ENCODE measurements at places on chromosomes 1 and 21. TPM values are rescaled to one million over a fixed set of nuclear protein-coding genes. Genes with fewer than 3 reads are reported as not detected.
A peak's percentile ranks its signal among the peaks of the same experiment; 100 is the strongest.

CFAP107 gene
- not detected for total RNA-seq

FCRL5 gene
- not detected for total RNA-seq

ZC3H12A gene
- total RNA-seq: 30.8 TPM

SLC16A4 gene
- 16.4 TPM for total RNA-seq

RNF19B gene
- total RNA-seq: 21.3 TPM

DNA sequence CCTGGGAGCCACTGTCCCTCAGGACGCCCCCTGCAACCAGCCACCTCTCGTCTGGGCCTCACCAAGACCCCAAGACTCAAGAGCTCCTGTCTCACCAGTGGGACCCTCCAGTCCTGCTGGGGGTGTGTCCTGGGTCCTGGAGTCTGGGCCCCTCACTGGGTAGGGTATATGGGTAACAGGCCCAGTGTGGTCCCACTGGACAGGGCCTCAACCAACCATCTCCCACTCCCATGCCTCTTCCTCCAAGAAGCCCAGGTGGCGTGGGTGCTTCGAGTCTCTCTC is 725 bp upstream of the VWA1 start:
- no peak overlapping the region for H3K4me3 ChIP-seq
- H3K27me3 ChIP-seq: no peaks in the 10 kb centered on the region
- H3K27ac ChIP-seq: peak overlapping the region; percentile 96
- no peaks in the 10 kb centered on the region for H3K36me3 ChIP-seq

- H3K27ac ChIP-seq: no peak overlapping the region
- H3K4me3 ChIP-seq: no peak overlapping the region
- no peak for DNase-seq
- H3K36me3 ChIP-seq: no peaks in the 10 kb centered on the region
- H3K27me3 ChIP-seq: no peaks in the 10 kb centered on the region
Observed at GRCh38 chr1:171343727-171344472, 29.9 kb downstream of the FMO4 start.

DNA sequence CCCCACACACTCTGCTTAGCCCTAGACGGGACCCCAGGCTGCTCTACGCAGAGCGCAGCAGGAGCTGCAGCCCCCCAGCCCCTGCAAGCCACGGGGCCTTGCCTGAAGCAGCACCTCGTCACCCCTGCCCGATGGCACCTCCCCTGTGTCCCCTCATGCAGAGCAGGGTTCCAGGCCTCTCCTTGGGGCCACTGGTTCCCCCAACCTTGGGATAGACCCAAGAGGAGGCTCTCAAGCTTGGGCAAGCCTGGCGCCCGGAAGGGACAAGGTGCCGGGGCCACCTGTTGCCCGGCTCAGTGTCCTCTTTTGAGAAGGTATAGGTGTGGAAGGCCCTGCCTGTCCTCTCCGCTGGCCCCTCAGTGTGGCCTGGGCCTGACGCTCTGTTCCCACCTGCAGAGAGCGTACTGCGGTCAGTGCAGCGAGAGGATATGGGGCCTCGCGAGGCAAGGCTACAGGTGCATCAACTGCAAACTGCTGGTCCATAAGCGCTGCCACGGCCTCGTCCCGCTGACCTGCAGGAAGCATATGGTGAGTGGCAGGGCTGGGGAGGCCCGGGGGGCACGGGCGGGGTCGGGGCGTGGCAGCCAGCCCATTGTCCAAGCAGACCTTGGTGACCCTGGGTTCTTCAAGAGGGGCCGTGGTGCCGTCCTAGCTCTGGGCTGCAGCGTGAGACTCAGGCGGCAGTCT is 50.6 kb downstream of the FAAP20 start:
- H3K36me3 ChIP-seq: no peaks in the 10 kb centered on the region
- no peak for DNase-seq
- H3K27me3 ChIP-seq: no peaks in the 10 kb centered on the region
- H3K27ac ChIP-seq: no peak overlapping the region

MIB2 gene
- total RNA-seq: 47.5 TPM

DNA sequence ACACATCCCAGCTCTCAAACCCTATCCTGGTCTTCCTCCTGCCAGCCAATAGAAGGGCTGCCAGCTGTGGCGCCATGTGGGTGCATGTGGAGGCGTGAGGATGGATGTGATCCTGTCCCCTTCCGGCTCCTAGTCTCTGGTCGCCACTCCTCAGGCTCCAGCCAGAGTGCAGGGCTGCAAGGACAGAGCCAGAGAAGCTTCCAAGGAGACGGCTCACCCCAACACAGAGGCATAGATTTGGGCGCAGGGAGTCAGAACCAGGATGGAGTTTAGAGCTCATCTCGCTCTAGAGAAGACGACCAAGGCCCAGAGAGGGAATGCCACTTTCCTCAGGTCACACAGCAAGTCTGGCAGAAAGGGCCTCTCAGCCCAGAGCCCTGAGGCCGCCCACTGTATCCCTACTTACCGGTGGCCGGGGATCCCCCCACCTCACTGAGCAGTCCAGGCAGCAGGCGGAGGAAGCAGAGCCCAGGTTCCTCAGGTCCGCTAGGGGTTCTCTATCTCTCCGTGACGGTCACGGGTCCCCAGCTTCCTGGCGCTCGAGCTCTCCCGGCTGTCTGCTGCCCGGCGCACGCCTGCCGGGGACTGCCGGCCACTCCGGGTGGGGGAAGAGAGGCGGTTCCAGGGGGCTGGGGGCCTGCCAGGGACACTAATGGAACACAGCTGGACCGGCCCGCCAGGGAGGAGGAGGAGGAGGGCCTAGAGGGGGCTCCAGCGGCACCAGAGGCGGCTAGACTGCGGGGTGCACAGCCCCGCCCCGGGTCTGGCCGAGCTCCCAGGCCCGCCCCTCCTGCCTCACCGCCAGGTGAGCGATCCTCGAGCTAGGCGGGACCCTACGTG is at the start of gene COL16A1:
COL16A1 (minus strand) TSS at position 587 of the 840 bp plus-strand sequence. CDS start 1,824 bp downstream, outside the sequence.
- peak within 1 kb of the TSS; percentile 37 for H3K4me3 ChIP-seq
- no peaks in the 10 kb centered on the region for H3K27me3 ChIP-seq
- peak; percentile 85 for DNase-seq
- peaks cover 42% of the 10 kb centered on the region for H3K4me1 ChIP-seq

GRCh38 chr1:19739628-19740027 is 60.1 kb downstream of the TMCO4 start:
- DNase-seq: no peak
- H3K4me3 ChIP-seq: no peak overlapping the region
- H3K4me1 ChIP-seq: peaks cover 5% of the 10 kb centered on the region
- H3K27me3 ChIP-seq: no peaks in the 10 kb centered on the region

DNA sequence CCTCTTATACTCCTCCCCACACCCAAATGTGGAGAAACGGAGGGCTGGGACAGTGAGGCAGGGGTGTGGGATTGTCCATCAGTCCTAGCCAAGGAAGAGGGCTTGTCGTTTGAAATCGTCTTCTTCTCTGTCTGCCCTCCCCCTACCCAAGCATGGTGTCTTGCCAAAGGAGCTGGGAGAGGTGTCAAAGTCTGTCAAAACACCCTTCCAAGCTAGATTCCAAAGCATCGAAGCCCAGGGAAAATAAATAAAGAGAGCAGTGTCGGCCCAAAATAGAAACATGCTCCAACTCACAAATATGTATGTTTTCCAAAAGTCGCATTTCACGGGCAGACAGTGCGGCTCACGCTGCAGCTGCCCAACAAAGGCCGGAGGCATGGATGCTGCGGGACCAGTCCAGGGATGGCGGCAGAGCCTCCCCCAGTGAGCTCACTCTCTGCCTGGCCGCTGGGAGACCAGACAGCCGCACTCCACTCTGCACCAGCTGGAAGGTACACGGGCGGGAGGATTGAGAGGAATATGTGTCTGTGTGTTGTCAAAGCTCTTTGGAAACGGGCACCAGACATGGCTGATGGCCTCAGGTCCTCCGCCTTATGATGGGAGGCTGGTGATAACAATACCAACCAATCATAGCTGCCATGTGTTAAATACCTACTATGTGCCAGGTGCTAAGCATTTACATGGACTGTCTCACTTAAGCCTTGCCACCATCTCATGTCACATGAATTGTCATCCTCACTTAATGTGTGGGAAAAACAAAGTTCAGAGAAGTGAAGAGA is 3.9 kb downstream of the DISP3 start:
- no peak overlapping the region for H3K4me3 ChIP-seq
- H3K27me3 ChIP-seq: peaks cover 46% of the 10 kb centered on the region
- H3K36me3 ChIP-seq: no peaks in the 10 kb centered on the region

DNA sequence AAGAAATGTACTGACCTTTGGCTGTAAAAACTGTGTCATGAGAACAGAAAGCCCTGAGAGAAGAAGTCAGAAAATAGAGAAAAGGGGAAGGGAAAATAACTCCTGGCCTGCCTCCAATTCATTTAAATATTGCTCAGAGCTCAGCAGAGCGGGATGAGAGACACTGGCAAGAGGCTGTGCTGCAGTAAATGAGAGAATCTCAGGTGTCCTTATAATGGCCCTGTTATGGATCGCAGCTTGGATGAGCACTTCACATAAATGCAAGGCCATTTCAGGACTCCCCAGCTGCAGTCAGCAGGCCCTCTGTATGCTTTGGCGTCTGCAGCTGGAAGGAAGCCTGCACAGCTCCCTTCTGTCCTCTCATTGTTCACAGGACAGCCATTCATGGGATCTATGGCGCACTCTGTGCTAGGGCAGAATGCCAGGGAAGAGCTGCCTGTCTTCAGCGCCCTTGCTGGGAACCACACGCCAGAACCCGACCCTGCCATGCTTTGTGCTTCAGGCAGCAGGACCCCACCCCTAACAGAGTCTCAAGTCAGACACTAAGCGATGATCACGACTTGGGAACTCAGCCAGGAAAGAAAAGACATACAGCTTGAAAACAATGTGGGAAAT is 20.7 kb upstream of the ABCB10 start:
- H3K27ac ChIP-seq: no peak overlapping the region
- H3K27me3 ChIP-seq: no peaks in the 10 kb centered on the region
- H3K4me3 ChIP-seq: no peak overlapping the region
- H3K4me1 ChIP-seq: no peaks in the 10 kb centered on the region

GRCh38 chr1:19166066-19166465 is 44.0 kb downstream of the UBR4 start:
- DNase-seq: no peak
- H3K36me3 ChIP-seq: peaks cover 4% of the 10 kb centered on the region
- H3K4me1 ChIP-seq: no peaks in the 10 kb centered on the region
- H3K27ac ChIP-seq: no peak overlapping the region
- H3K27me3 ChIP-seq: no peaks in the 10 kb centered on the region
- no peak overlapping the region for H3K4me3 ChIP-seq

GRCh38 chr1:24805534-24806301 is 60.5 kb downstream of the CLIC4 start:
- H3K4me3 ChIP-seq: no peak overlapping the region
- no peaks in the 10 kb centered on the region for H3K36me3 ChIP-seq
- no peaks in the 10 kb centered on the region for H3K27me3 ChIP-seq
- H3K4me1 ChIP-seq: no peaks in the 10 kb centered on the region
- no peak for DNase-seq
- H3K27ac ChIP-seq: no peak overlapping the region

DNA sequence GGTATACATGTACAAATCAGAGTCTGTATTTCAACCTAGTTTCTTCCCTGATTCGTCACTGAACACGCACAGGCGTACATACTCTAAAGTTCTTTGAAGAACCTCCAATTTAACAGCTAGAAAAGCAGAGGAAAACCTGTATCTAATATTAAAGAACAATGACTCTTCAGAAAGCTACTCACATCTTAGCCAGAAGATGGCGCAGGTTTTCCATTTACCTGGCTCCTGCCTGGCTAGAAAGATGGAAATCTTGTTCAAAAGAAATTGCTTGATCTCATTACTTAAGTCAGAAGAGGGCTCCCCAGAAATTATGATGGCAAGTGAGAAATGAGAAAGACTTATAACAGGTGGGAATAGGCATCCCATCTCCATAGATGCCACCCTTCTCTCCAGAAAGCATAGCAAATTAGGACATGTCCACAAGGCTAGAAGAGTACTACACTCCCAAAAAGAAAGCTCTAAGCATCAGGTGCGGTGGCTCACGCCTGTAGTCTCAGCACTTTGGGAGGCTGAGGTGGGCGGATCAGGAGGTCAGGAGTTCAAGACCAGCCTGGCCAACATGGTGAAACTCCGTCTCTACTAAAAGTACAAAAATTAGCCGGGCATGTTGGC is 19.0 kb upstream of the L1TD1 start:
- H3K27ac ChIP-seq: no peak overlapping the region
- DNase-seq: peak; percentile 73
